ENCODE measurements at places on chromosomes 1 and 21. TPM values are rescaled to one million over a fixed set of nuclear protein-coding genes. Genes with fewer than 3 reads are reported as not detected.

DNA sequence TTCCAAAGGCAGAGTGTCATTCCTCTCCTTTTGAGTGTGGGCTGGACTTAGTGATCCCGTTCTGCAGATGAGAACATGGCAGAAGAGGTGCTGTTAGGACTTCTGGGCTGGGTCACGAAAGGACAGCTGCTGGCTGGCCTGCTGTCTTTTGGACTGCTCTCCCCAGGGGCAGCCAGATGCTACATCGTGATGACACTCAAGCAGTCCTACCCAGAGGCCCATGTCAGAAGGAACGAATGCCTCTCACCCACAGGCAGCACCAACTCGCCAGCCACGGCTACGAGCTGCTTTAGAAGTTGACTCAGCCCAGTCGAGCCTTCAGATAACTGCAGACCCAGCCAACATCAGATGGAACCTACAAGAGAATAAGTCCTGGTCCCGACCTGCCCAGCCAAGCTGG is 156.5 kb downstream of the KCNJ6 start:
- no peak for DNase-seq

Gene ANGPTL3
- total RNA-seq: not detected

Gene UBL4B
- not detected for total RNA-seq

Gene CZIB
- total RNA-seq: 53.5 TPM

- DNase-seq: no peak
These were observed 389.0 kb upstream of the USP24 start for GRCh38 chr1:55604179-55604578.
